ENCODE measurements at places on chromosomes 7 and 10. TPM values are rescaled to one million over a fixed set of nuclear protein-coding genes. Genes with fewer than 3 reads are reported as not detected.

Gene GRM3
- not detected for total RNA-seq

Gene SLK
- total RNA-seq, result 8.7 TPM

GRCh38 chr10:111023060-111023459, 53.8 kb upstream of the ADRA2A start:
- DNase-seq, result no peak

GRCh38 chr7:102286237-102287110, at the start of gene SH2B2:
SH2B2 (plus strand) TSS chr7:102286868; CDS start chr7:102300551, 13,683 bp downstream.
- peak; percentile 64 for DNase-seq

DNA sequence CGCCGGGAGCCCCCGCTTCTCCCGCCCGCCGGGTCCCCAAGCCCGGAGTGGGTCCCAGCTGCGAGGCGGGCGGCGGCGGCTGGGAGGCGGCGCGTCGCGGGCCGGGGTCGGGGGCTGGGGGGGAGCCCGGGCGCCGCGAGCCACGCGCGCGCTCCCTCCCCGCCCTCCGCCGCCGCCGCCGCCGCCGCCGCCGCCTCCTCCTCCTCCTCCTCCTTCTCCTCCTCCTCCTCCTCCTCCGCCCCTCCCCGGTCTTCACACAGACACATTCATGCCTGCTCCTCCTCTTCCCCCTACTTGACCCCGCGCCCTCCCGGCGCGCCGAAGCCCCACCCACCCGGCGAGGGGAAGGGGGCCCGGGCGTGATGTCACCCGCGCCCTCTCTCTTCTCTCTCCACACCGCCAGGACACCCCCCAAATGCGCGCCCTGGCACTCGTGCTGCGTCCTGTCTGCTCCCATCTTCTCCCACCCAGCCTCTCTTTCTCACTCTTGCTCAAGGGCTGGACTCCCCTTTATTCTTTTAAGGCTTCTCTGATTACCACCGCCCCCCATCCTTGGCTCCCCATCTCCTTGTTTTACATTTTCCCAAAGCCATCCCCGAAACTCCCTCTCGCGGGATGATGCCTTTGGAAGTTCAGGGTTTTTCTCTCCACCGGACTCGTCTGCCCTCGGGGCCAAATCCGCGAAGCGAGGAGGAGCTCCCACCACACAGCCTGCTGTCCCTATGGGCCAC, 967 bp upstream of the GLI3 start:
- DNase-seq, result no peak

GRCh38 chr7:112350585-112350984, 99.7 kb upstream of the IFRD1 start:
- DNase-seq, result no peak

DNA sequence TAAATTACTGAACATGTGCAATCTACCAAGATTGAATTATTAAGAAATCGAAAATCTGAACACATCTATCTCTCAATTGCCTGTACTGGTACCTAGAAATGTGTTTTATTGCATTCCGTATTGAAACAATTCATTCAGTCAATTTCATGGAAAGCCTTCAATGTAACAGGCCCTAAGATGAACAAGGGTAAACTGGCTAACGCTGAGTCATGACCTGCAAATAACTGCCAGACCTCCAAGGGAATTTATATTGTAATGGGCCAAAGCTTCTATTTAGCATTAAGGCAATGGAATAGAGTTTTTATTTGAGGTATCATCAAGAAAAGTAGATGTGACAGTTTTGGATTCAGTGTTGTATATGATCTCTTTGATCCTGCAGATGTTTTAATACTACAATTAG, 49.9 kb upstream of the CD36 start:
- no peak for DNase-seq

GRCh38 chr7:38217672-38218071, 39.6 kb downstream of the STARD3NL start:
- DNase-seq, result no peak

Data from left lobe of liver (tissue), 2 donors.